ENCODE measurements at places on chromosomes 12 and 14. TPM values are rescaled to one million over a fixed set of nuclear protein-coding genes. Genes with fewer than 3 reads are reported as not detected.

- no peak for DNase-seq
Measured at GRCh38 chr12:92585115-92585727, 117.6 kb upstream of the PLEKHG7 start.

DNA sequence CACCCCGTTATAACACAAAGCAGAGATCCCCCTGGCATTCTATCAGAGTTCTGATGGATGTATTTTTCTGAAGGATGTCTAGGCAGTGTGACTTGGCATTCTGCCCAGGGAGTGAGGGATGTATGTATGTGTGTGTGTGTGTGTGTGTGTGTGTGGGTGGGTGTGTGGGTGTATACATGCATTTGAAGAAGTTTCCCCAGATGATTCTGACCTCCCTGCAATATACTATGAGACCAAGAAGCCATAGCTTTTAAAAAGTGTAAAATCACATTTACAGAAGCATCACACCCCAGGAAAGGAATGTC is 59.7 kb upstream of the NAP1L1 start:
- DNase-seq: no peak

DNA sequence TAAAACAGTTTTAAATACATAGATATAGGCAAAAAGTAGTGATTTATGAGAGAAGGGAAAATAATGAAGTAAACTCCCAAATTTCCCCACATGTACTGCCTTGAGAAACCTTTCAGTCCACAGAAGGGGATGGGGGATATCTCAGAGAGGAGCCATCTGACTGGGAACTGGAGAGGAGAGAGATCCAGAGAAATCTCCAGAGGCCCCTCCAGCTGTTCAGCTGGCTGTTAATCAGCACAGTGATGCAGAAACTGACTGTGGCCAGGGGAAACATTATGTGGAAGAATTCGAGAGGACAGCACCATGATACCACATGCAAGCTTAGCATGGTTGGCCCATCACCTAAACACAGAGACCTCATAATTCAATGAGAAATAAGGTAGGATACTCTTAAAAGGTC is 1165.9 kb upstream of the TMEM132C start:
- DNase-seq: no peak

- DNase-seq: no peak
Measured at GRCh38 chr14:74793506-74794155, 30.5 kb downstream of the YLPM1 start.

Gene RAPGEF3
- total RNA-seq: 105 TPM

- no peak for DNase-seq
Measured at GRCh38 chr12:30784508-30784907, 29.8 kb upstream of the CAPRIN2 start.

DNA sequence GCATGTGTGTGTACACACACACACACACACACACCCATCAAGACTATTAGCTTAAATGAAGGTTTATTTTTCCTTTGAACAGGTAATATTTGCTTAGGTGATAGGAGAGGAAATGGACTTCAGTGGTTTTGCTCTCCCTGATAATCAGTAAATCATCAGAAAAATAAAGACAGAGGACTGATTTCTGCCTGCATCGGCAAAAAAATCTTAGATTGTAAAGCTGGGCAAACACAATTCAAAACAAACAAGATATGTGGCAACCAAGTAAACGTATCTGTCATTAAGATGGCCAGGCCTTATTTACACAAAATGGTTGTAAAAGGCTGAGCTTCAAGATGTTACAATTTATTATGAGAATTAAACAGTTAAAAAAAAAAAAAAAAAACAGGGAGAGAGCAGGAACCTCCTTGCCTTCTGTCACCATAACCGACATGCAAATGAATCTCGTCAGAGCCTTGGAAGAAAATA is 31.3 kb downstream of the PRKD1 start:
- no peak for DNase-seq

GRCh38 chr14:22509751-22510300 is 79.2 kb downstream of the DAD1 start:
- no peak for DNase-seq

- no peak for DNase-seq
Measured at GRCh38 chr12:86407620-86408208, 151.5 kb upstream of the MGAT4C start.

GRCh38 chr12:52667509-52667908 is 12.7 kb downstream of the KRT1 start:
- no peak for DNase-seq

Gene CLEC1B
- total RNA-seq: 0.35 TPM

- no peak for DNase-seq
Measured at GRCh38 chr14:78153064-78153341, 17.2 kb upstream of the NRXN3 start.

Gene KRT4
- not detected for total RNA-seq

Gene TAS2R46
- not detected for total RNA-seq

DNA sequence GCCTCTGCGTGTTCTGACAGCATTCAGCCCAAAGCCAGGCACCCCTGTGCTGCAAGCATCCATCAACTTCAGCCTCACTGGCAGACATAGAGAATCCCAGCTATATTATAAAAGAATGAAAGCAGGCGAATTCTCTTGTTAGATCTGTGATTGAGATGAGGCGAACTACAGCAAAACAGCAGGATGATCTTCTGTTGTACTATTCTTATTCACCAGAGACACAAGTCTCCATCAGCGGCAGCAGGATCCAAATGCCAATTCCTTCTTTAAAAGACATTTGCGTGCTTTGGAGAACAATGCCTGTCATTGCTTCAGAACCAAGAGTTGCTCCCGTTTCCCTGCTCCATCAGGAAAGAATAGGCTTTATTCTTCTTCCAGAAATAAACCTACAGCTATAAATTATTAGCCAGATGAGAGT is 188.9 kb downstream of the SLC41A2 start:
- no peak for DNase-seq

Gene POTEM
- total RNA-seq: not detected

DNA sequence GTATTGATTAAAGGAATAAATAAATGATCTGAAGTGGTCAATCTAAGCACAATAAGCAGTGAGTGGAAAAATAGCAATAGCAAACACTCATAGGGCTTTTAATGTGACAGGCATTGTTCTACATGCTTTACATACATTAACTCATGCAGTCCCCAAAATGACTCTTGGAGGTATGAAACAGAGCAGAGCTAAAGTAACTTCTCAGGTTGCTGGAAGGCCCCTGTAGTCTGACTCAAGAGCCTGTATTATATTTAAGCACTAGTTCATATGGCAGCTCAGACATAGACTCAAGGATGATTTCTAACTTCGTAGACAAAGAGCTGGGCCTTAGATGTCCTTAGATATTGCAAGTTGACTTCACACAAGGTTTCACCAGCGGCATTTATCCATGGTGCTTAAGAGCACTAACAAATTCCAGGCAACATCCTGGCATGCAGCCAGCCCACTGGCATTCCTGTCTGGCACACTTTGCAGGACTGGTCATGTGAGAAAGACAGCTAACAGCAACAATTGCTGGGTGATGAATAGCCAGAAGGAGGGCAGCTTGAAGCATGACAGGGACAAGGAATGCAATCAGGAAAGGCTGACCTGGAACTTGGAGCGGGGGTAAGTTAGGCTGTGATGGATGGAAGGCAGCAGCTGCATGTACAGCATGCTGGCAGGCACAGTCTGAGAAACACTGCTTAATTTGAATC is 22.9 kb upstream of the KTN1 start:
- peak; percentile 24 for DNase-seq

Gene KRT72
- total RNA-seq: 0.51 TPM

DNA sequence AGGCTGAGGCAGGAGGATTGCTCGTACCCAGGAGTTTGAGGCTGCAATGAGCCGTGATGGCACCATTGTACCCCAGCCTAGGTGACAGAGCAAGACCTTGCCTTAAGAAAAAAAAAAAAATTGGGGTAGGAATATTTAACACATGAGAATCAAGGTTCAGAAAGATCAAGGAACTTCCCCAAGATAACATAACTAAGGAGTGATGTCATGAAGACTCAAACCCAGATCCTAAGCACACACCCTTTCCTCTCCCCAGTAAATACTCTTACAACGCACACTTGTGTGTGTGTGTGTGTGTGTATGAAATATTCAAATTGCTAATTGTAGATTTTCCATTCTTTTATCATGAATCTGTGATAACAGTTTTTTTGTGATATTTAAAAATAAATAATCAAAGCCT is 90.6 kb upstream of the NUDT4 start:
- DNase-seq: no peak

GRCh38 chr12:45427042-45427441 is 211.1 kb downstream of the ANO6 start:
- DNase-seq: no peak

Gene PTHLH
- not detected for total RNA-seq

DNA sequence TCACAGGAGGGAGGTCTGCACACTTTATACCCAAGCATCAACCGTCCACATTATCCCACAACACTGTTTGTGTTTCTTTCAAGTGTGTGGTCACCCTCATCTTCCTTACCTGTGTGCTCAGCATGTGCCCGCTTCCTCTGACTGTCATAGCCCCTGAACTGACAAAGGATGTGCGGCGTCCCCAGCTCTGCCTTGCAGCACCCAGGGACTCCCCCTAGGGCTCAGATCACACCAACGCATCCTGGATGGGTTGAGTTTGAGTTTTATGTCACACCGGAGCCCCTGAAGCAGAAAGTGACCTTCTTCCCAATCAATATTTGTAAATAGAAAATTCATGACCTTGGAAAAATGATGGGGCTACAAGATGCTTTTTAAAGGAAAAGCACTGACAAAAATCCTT is 770.7 kb upstream of the TMEM132C start:
- DNase-seq: no peak

GRCh38 chr14:95871531-95871930 is 5.1 kb upstream of the TUNAR start:
- no peak for DNase-seq

- no peak for DNase-seq
Measured at GRCh38 chr14:97180304-97181200, 383.4 kb downstream of the VRK1 start.

GRCh38 chr12:126247936-126248335 is 1182.7 kb downstream of the AACS start:
- no peak for DNase-seq

DNA sequence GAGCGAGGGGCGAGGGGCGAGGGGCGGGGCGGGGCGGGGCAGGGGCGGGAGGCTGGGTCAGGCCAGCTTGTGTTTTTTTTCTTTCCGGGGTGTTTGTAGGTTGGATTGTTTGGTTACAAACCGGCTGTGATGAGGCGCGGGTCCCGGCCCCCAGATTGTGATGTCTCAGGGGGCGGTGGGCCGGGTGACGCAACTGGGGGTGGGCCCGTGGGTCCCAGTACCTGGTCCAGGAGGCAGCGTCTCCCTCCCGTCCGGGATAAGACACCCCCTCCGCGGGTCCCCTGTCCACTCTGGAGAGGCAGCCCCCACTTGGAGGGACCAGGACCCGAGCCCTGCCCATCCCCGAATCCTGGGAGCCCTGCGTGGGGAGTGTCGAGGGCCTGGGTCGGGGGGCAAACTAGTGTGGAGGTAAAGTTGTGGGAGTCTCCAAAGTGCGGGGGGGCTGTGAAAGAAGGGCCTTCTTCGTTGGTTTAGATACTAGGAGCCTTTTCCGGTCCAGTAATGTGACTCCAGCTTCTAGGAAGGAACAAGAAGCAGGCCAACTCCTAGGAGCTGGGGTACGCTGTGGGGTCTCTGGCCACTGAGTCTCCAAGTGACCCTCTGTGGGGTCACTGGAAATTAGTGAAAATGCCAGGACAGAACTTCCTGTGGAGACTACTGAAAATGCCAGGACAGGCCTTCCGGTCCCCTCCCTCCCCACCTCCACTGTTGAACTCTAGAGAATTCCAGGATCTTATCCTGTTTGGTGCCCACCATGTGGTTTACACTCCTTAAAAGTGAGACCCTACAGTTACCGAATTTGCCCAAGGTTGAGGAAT is 579 bp upstream of the CLMN start:
- peak; percentile 50 for DNase-seq

Gene RNFT2
- not detected for total RNA-seq
